Gastroesophageal sphincter (tissue), 4 donors: ENCODE measurements at places on chromosomes 12 and 14. TPM values are rescaled to one million over a fixed set of nuclear protein-coding genes. Genes with fewer than 3 reads are reported as not detected.

- no peak for ATAC-seq
Measured at GRCh38 chr14:56136571-56137452, 18.6 kb downstream of the PELI2 start.

SERPINA5 gene
- total RNA-seq: 2.3 TPM

- no peak for ATAC-seq
Measured at GRCh38 chr12:28172434-28173030, 17.7 kb upstream of the CCDC91 start.

PIK3C2G gene
- 0.79 TPM for total RNA-seq

GPR135 gene
- 12.6 TPM for total RNA-seq

GRCh38 chr12:70719672-70720420 is 82.6 kb upstream of the PTPRB start:
- ATAC-seq: no peak

DNA sequence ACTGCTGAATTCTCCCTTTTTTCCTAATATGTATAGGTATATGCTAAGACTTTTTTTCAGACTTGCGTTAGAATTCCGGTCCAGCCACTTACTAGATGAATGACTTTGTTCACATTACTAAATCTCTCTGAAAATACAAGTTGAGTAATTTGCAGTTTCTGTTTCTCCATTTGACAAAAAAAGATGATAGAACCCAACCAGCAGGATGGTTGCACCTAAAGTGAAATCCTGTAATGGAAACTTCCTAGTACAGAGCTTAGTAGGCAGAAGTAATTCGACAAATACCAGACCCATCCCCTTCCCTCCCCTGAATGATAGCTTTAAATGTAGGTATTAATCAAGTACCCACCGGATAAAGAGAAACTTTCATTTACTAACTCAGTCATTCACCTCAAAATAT is 113.6 kb upstream of the RAP1B start:
- ATAC-seq: no peak
